ENCODE measurements at places on chromosomes 6 and 20.

DNA sequence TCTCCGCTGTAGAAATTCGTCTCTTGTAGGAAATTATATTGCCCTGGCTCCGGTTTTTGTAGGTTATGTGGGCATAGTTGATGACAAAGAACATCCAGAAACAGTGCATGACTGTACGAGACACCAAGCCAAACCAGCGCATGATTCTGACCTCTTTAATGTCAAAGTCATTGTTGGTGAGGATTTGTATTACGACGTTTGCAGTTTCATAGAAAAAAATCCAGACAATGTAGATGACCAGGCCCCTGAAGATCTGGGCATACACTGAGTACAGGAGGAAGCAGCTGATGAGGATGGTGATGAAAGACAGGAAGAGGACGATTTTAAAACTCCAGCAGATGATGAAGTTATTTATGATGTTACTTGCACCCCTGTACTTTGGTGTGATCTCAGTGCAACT lies 39.1 kb upstream of the TBC1D22B start:
- DNase-seq = no peak

DNA sequence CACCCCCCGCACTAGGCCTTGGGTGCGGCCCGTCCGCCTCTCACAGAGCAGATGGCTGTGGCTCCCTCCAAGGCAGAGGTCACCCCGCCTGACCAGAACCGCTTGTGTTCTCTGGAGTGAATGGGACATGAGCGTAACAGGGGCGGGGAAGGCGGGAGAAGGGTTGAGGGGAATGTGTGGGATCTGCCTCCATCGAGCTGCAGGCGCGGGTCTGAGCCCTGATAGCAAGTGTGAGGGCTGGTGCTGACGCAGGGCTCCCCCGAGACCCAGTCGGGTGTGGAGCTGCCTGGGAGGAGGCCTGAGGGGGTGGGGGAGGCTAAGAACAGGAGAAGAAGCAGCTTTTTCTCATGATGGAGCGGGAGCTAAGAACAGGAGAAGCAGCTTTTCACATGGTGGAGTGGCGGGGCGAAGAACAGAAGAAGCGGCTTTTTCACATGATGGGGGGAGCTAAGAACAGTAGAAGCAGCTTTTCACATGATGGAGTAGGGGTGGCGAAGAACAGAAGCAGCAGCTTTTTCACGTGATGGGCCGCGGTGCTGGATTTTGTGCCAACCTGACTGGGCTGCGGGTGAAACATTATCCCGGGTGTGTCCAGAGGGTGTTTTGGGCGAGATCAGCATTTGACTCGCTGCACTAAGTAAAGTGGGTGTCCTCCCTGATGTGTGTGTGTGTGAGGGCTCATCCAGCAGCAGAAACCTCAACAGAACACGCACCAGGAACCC lies 169.3 kb downstream of the TTLL2 start:
- no peak for DNase-seq

GRCh38 chr6:144350528-144350880 lies 65.4 kb downstream of the UTRN start:
- no peak for DNase-seq

DNA sequence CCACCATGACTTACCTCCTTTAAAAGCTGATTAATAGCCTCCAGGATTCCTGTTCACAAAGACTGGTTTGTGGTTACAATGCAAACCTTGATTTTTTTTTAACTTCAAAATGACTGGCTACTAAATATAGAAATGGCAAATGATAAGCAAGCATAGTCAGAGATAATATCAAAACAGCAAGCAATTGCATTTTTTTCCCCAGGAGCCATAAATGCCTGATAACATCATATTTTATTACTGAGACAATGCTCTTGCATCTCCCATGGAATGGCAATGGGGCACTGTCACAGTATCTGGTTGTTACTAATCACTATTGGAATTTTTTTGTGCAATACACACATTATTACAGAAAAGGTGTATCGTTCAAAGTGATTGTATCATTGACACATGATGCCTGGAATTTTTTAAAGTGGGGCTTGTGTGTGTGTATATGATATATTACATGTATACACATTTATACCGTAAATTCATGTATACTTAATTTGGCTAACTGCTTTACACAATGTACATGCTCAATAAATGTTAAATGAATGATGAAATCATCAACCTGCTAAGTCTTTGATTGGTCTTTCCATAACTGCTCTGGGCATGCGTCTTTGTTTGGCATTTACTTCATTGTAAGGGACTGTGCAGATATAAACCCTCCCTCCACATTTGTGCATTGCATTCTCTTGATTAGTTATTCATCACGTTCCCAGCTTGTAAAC lies 980 bp upstream of the SALL4 start:
- no peak for DNase-seq

DNA sequence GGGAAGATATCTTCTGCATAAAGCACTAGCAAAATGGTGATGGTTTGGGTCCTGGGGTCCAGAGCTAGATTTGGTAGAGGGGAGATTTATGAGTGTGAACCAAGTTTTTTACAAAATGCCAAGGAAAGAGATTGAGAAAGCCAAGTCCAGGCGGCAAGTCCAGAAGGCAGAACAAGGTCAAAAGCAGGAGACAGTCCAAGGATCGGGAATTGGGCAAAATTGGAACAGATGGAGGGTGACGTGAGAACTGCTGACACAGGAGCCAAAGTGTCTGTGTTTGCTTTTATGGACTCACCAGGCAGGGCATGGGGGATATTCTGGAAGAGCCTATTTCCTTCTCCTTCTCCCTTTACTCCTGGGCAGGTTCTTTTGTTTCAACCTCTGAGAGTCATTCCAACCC lies 4.1 kb downstream of the NHLRC1 start:
- DNase-seq = no peak

DNA sequence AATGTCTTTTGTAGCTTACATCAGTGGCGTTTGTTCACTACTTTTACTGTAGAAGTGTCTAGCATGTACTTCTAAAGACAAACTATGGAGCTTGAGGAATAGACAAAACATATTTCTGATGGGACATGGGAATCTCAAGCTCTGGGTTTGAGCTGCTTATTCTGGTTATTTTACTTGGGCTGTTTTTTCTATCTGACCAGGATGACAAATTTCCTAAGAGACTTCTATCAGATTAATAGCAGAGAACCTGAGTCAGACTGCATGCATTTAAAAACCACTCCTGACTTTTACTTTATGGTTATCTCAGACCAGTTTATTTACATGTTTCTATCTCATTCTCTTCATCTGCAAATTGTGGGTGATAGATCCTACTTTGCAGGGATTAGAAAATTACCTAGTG lies 1282.3 kb upstream of the GJE1 start:
- DNase-seq = no peak

DNA sequence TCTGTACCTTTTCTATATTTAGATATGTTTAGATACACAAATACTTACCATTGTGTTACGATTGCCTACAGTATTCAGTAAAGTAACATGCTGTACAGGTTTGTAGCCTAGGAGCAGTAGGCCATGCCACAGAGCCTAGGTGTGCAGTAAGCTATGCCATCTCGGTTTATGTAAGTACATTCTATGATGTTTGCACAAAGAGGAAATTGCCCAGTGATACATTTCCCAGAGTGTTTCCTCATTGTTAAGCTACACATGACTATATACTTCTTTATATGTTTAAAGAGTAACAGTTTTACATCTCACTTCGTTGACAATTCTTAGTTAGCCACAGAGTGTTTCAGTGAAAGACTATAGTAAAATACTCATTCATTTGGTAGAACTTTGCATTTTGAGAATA lies 51.5 kb downstream of the SLC35F1 start:
- DNase-seq = no peak

GRCh38 chr6:79466207-79466834 lies 70.9 kb downstream of the LCA5 start:
- DNase-seq = no peak

DNA sequence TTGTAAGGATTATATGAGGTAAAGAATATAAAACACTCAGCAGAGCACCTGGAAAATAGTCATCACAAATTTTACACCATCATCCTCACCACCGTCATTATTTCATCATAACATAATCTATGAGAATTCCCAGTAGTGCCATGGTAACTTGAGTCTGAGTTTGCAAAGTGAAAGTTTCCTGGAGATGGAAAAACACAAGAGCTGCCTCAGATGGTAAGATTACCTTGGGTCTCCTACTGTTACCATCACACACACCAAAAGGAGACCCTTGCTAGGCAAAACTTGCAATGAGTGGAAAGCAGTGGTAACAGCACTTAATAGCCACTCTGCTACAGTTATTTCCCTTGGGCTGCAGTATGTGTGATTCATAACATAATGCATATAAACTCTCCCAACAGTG lies 589.8 kb downstream of the RNF144B start:
- no peak for DNase-seq

GRCh38 chr6:82704045-82704444 lies 340.4 kb downstream of the TPBG start:
- no peak for DNase-seq

- no peak for DNase-seq
Observed at GRCh38 chr6:36976931-36977330, 9.1 kb downstream of the MTCH1 start.

GRCh38 chr6:13398069-13398381 lies 69.7 kb upstream of the TBC1D7 start:
- DNase-seq = no peak

- no peak for DNase-seq
Observed at GRCh38 chr6:45075246-45075645, 252.9 kb upstream of the RUNX2 start.

GRCh38 chr6:40848038-40848437 lies 191.0 kb downstream of the UNC5CL start:
- DNase-seq = no peak

GRCh38 chr6:156691018-156691417 lies 86.2 kb upstream of the ARID1B start:
- no peak for DNase-seq

GRCh38 chr6:24489881-24490280 lies 503 bp upstream of the GPLD1 start:
- no peak for DNase-seq

DNA sequence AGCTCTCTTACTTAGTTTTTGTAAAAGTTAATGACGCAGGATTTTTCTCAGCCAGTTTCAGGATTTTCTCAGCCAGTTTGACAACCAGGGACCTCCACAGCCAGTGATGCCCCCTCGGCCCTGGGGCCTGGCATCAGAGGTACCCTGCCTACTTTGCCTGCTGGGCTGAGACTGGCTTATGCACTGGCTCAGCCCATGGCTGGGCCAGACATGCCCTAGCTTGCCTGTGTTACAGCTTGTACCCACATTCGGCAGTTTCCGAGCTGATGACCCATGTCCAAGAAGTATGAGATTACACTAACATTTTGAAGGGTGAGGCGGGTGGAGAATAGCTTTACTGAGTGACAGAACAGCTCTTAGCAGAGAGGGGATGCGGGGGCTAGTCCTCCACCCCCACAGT lies 406.1 kb upstream of the HSF2 start:
- no peak for DNase-seq

GRCh38 chr6:7868926-7869325 lies 41.7 kb downstream of the TXNDC5 start:
- DNase-seq = no peak
